ENCODE measurements at places on chromosomes 12 and 14. TPM values are rescaled to one million over a fixed set of nuclear protein-coding genes. Genes with fewer than 3 reads are reported as not detected.

DNA sequence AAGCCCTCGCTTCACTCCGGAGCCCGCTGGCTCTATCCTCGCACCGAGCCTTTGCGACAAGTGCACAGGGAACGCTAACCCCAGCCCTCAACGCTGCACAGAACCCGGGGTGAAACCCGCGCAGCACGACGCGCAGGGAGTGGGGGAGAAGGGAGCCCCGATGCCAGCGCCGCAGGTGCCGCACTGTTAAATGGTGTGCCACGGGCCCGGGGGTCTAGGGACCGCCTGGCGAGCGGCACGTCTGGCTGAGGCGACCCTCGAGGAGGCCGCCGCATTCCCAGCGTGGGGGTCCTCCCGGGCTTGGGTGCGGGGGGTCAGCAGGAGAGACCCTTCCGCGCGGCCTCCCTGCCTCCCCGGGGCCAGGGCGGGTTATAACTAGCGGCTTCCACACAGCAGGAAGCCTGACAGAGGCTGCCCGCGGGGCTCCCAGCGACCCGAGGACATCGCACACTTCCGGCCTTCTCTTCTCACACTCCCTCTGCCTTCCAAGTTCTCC lies 23.8 kb upstream of the LRTM2 start:
- peaks cover 4% of the 10 kb centered on the region for H3K4me1 ChIP-seq
- DNase-seq: no peak
- no peaks in the 10 kb centered on the region for H3K36me3 ChIP-seq
- no peaks in the 10 kb centered on the region for H3K27me3 ChIP-seq

DNA sequence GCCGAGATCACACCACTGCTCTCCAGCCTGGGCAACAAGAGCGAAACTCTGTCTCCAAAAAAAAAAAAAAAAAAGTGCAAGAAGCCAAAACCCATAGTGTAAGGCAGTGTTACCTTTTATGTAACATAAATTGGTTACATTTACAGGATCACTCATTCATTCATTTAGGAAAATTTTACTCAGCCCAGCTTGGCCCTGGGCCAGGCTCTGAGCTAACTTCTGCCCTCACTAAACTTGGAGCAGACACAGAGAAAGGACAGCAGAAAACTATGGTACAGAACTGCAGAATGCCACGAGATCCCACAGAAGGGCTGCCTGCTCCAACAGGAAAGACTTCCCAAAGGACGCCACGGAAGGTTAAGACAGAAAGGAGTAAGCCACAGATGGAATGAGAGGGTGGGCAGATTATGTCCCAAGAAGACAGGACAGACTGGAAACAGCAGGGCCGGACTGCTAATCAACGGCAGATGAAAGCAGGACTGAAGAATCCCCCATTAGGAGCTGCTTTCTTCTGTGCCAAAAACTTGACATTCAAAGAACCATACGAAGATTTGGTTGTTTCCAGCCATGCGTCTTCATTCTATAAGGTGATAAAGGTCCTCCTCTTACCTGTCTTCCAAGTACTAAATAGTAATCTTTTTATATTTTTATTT lies 18.9 kb downstream of the PPP1R13B start:
- H3K27me3 ChIP-seq: no peaks in the 10 kb centered on the region
- no peaks in the 10 kb centered on the region for H3K36me3 ChIP-seq
- DNase-seq: peak; percentile 23
- H3K27ac ChIP-seq: no peak overlapping the region
- no peak overlapping the region for H3K4me3 ChIP-seq

The ASPG gene
- polyA plus RNA-seq: 14.7 TPM

The MYH6 gene
- polyA plus RNA-seq: 0.97 TPM

The KRT6B gene
- polyA plus RNA-seq: 0.10 TPM

- no peak within 1 kb of the TSS for H3K4me3 ChIP-seq
- H3K36me3 ChIP-seq: no peaks in the 10 kb centered on the region
- H3K4me1 ChIP-seq: peaks cover 5% of the 10 kb centered on the region
- H3K27me3 ChIP-seq: no peaks in the 10 kb centered on the region
Measured at GRCh38 chr12:56338308-56339157, at the start of gene IL23A. TSS of gene IL23A (plus strand) at chr12:56338884. CDS start at chr12:56339045, 161 bp downstream.

- H3K27ac ChIP-seq: no peak overlapping the region
- H3K36me3 ChIP-seq: no peaks in the 10 kb centered on the region
- H3K4me1 ChIP-seq: peaks cover 13% of the 10 kb centered on the region
- H3K27me3 ChIP-seq: no peaks in the 10 kb centered on the region
- no peak overlapping the region for H3K4me3 ChIP-seq
- no peak for DNase-seq
Measured at GRCh38 chr14:74495356-74495755, 1.8 kb downstream of the ISCA2 start.

GRCh38 chr12:23535441-23535840 lies 414.0 kb downstream of the SOX5 start:
- H3K36me3 ChIP-seq: no peaks in the 10 kb centered on the region
- no peaks in the 10 kb centered on the region for H3K4me1 ChIP-seq
- no peak overlapping the region for H3K27ac ChIP-seq
- H3K27me3 ChIP-seq: no peaks in the 10 kb centered on the region
- no peak overlapping the region for H3K4me3 ChIP-seq

GRCh38 chr14:27190296-27190695 lies 592.5 kb upstream of the NOVA1 start:
- no peaks in the 10 kb centered on the region for H3K4me1 ChIP-seq
- no peaks in the 10 kb centered on the region for H3K27me3 ChIP-seq
- no peak overlapping the region for H3K4me3 ChIP-seq

GRCh38 chr12:59453475-59453874 lies 142.4 kb upstream of the SLC16A7 start:
- H3K4me1 ChIP-seq: no peaks in the 10 kb centered on the region
- H3K27me3 ChIP-seq: no peaks in the 10 kb centered on the region
- no peak for DNase-seq
- no peaks in the 10 kb centered on the region for H3K36me3 ChIP-seq
- no peak overlapping the region for H3K27ac ChIP-seq

- H3K27ac ChIP-seq: no peak overlapping the region
- no peaks in the 10 kb centered on the region for H3K4me1 ChIP-seq
- peaks cover 17% of the 10 kb centered on the region for H3K27me3 ChIP-seq
- H3K36me3 ChIP-seq: no peaks in the 10 kb centered on the region
- no peak overlapping the region for H3K4me3 ChIP-seq
Measured at GRCh38 chr12:4261655-4262054, 11.9 kb upstream of the CCND2 start.

GRCh38 chr12:53221203-53222080 lies 10.6 kb downstream of the RARG start:
- peak; percentile 93 for DNase-seq
- H3K27ac ChIP-seq: peak overlapping the region; percentile 100
- peaks cover 64% of the 10 kb centered on the region for H3K4me1 ChIP-seq
- peak overlapping the region; percentile 54 for H3K4me3 ChIP-seq
- H3K36me3 ChIP-seq: no peaks in the 10 kb centered on the region
- no peaks in the 10 kb centered on the region for H3K27me3 ChIP-seq

- no peaks in the 10 kb centered on the region for H3K36me3 ChIP-seq
- no peak overlapping the region for H3K4me3 ChIP-seq
- H3K27ac ChIP-seq: no peak overlapping the region
- H3K4me1 ChIP-seq: no peaks in the 10 kb centered on the region
- peaks cover 4% of the 10 kb centered on the region for H3K27me3 ChIP-seq
- no peak for DNase-seq
Measured at GRCh38 chr12:10672231-10672868, 1.5 kb downstream of the STYK1 start.

The ART4 gene
- 7.3 TPM for polyA plus RNA-seq

DNA sequence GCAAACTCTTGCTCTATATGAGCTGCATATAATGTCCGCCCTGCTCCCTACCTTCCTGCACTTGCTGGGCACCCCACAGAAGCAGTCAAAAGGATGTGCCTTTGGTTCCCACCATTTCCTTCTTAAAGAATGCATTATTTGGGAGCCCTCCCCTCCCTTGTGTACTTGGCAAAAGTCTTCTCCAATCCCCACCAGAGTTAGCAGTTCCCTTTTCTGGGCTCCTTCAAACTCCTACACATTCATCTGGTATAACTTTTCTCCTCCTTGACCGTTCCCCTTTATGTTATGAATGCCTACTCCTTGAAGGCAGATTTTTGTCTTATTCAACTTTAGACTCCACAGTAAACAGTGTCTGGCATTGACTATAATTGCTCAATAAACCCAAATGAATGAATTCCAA lies 27.8 kb downstream of the AREL1 start:
- H3K4me1 ChIP-seq: peaks cover 7% of the 10 kb centered on the region
- no peaks in the 10 kb centered on the region for H3K27me3 ChIP-seq
- no peak overlapping the region for H3K4me3 ChIP-seq

The SLC7A7 gene
- 169 TPM for polyA plus RNA-seq

GRCh38 chr12:28527631-28528249 lies 337.5 kb downstream of the CCDC91 start:
- no peaks in the 10 kb centered on the region for H3K27me3 ChIP-seq
- no peaks in the 10 kb centered on the region for H3K4me1 ChIP-seq
- H3K36me3 ChIP-seq: no peaks in the 10 kb centered on the region
- DNase-seq: no peak
- H3K4me3 ChIP-seq: no peak overlapping the region

The KRT8 gene
- 2,058 TPM for polyA plus RNA-seq

The SLC39A5 gene
- 167 TPM for polyA plus RNA-seq

- H3K27ac ChIP-seq: no peak overlapping the region
- H3K36me3 ChIP-seq: no peaks in the 10 kb centered on the region
- H3K27me3 ChIP-seq: no peaks in the 10 kb centered on the region
- DNase-seq: no peak
Measured at GRCh38 chr12:29768372-29768771, 15.4 kb downstream of the TMTC1 start.

GRCh38 chr14:69489495-69489894 lies 5.0 kb downstream of the PLEKHD1 start:
- peaks cover 40% of the 10 kb centered on the region for H3K27me3 ChIP-seq
- H3K4me1 ChIP-seq: peaks cover 6% of the 10 kb centered on the region
- no peak overlapping the region for H3K4me3 ChIP-seq
- no peak overlapping the region for H3K27ac ChIP-seq

The TULP3 gene
- polyA plus RNA-seq: 21.9 TPM

- H3K4me1 ChIP-seq: no peaks in the 10 kb centered on the region
- no peak overlapping the region for H3K4me3 ChIP-seq
- no peaks in the 10 kb centered on the region for H3K36me3 ChIP-seq
- no peak for DNase-seq
- H3K27ac ChIP-seq: no peak overlapping the region
Measured at GRCh38 chr14:83151571-83151970, 1617.9 kb upstream of the SEL1L start.

- H3K36me3 ChIP-seq: no peaks in the 10 kb centered on the region
- no peaks in the 10 kb centered on the region for H3K4me1 ChIP-seq
Measured at GRCh38 chr12:131794061-131794460, 34.1 kb upstream of the MMP17 start.

- no peaks in the 10 kb centered on the region for H3K27me3 ChIP-seq
- peak; percentile 60 for DNase-seq
- no peak overlapping the region for H3K4me3 ChIP-seq
- peak overlapping the region; percentile 66 for H3K27ac ChIP-seq
- no peaks in the 10 kb centered on the region for H3K36me3 ChIP-seq
Measured at GRCh38 chr14:52703225-52703624, 3.8 kb upstream of the PSMC6 start.

DNA sequence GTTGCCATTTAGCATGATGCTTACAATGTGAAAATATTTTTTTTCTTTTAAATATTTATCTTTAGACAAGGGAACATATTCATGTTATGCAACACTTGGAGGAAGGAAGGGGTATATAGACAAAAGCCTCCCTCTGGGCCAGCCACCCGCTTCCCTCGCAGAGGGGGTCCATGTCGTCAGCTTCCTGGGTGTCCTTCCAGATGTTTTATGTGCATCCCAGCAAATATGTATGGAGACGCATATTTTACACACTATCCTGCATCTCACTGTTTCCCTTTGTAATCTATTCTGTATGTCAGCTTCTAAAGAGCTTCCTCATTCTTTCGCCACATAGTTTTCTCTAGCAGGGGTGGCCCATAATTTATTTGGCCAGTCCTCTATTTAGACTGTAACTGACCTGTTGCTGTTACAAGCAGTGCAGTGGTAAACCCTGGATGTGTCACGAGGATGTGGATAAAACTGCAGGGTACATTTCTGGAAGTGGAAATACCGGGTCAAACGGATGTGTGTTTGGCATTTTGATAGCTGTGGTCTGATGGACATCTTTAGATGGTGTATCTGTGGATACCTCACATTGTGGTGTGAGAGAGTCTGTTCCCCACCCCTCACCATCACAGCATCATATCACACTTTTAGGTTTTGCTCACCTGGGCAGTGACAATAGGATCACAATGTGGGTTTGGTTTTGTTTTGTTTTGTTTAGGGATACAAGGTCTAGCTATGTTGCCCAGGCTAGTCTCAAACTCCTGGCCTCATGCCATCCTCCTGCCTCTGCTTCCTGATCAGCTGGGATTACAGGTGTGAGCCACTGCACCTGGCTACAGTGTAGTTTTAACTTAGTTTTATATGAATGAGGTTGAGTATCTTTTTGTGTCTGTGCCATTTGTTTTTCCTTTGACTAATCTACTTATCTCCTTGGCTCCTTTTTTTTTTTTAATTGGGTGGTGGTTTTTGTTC lies 31.6 kb downstream of the FAM222A start:
- H3K27me3 ChIP-seq: no peaks in the 10 kb centered on the region
- no peaks in the 10 kb centered on the region for H3K36me3 ChIP-seq
- no peak for DNase-seq
- H3K4me3 ChIP-seq: no peak overlapping the region

DNA sequence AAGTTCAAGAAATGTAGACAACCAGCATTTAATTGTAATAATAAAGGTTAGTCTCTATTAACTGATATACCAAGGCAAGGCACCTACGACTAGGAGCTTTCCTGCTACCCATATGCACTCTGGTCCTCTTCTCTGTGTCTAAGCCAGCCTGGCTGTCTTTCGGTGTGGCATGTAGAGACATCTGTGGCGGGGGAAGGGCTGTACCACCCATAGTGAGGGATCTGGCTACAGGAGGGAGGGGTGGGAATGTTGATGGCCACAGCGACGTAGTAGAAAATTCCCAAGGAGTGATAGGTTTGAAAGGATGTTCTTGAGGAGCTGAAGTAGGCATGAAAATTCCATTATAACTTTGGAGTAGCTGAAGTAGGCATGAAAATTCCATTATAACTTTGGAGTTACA lies 344.2 kb downstream of the ATP23 start:
- H3K27me3 ChIP-seq: no peaks in the 10 kb centered on the region
- H3K36me3 ChIP-seq: no peaks in the 10 kb centered on the region
- H3K4me1 ChIP-seq: no peaks in the 10 kb centered on the region
- no peak overlapping the region for H3K27ac ChIP-seq

- no peaks in the 10 kb centered on the region for H3K36me3 ChIP-seq
- peak within 1 kb of the TSS; percentile 87 for H3K4me3 ChIP-seq
- peak; percentile 92 for DNase-seq
- H3K4me1 ChIP-seq: peaks cover under 1% of the 10 kb centered on the region
- H3K27ac ChIP-seq: peak within 1 kb of the TSS; percentile 64
Measured at GRCh38 chr12:88580051-88580871, at the start of gene KITLG. TSS of gene KITLG (minus strand) at chr12:88580471. CDS start at chr12:88580278, 193 bp downstream.

DNA sequence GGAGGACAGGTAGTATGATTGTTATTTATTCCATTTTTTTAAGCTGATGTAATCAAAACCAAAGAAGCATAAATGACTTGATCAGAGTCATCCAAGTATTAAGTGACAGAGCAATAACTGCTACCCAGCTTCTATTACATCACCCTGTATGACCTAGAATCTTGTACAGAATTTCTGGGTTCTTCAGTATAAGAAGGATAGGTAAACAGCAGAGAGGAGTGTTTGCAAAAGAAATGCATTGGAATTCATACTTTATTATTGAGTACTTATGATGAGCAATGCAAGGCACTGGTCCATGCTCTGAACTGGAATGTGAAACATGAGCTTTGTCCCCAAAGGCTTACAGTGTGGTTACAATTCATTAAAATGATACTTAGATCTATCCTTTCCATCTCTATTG lies 916.8 kb downstream of the DIO2 start:
- DNase-seq: no peak
- no peaks in the 10 kb centered on the region for H3K36me3 ChIP-seq
- no peaks in the 10 kb centered on the region for H3K27me3 ChIP-seq

The FOXG1 gene
- not detected for polyA plus RNA-seq

- H3K4me1 ChIP-seq: no peaks in the 10 kb centered on the region
- DNase-seq: no peak
- H3K36me3 ChIP-seq: no peaks in the 10 kb centered on the region
Measured at GRCh38 chr12:115155665-115156645, 472.0 kb upstream of the TBX3 start.

All from hepatocyte (in vitro differentiated cells).